ENCODE measurements at places on chromosomes 4 and X.
A peak's percentile ranks its signal among the peaks of the same experiment; 100 is the strongest.

- peak; percentile 69 for DNase-seq
These were observed 908 bp upstream of the TLR6 start for GRCh38 chr4:38857354-38858096.

DNA sequence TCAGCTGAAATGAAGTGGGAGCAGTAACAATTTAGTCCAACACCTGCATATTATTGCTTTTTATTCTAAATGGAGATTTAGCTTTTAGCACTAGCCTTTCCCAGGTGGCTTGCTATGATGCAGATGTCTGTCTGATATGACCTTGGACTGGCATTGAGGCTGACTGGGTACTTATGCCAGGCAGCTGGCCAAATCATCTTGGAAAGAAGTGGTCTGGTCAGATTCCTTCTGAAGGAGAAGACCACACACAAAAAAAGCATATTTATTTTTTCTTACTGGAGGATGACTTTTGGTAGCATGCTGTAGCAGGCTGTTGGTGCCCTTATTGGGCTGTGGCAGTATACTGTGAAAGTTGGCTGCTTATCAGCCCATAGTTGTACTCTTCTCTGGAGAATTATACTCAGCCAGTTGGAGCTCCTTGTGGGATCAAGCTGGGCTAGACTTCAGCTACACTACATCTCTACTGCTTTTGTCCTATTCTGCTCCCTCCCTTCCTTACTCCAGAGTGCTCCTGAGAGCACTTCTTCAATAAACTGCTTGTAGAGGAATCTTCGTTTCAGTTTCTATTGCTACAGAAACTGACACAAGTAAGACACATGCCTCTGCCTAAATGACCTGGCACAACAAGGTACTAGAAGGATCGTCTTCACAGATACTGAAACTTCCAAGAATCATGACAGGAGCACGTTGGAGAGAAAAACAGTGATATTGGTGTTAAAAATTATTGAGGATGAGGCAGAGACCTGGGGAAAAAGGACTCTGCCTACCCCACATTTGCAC, 196.8 kb upstream of the RPS6KA3 start:
- DNase-seq: no peak

- no peak for DNase-seq
These were observed 24.1 kb downstream of the PIN4 start for GRCh38 chrX:72205706-72206105.

DNA sequence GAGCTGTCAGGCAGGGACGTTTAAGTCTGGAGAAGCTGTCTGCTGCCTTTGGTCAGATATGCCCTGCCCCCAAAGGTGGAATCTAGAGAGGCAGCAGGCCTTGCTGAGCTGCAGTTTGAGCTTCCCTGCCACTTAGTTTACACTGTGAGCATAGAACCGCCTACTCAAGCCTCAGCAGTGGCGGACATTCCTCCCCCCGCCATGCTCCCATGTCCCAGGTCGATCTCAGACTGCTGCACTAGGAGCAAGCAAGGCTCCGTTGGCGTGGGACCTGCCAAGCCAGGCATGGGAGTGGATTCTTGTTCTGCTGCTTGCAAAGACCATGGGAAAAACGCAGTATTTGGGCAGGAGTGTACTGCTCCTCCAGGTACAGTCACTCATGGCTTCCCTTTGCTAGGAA, 24.3 kb downstream of the PLK4 start:
- DNase-seq: no peak

DNA sequence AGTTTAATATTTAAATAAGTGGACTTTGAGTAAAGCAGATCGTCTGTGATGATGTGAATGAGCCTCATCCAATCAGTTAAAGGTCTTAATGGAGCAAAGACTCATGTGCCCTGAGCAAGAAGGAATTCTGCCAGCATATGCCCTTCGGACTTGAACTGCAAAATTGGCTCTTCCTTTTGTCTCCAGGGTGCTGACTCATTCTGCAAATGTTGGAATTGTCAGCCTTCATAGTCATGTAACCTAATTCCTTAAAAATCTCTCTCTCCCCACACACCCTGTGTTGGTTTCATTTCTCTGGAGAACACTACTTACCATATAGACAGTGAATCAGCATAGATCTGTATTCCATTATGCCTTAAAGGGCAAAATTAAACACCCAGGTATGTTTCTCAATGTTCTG, 609.8 kb upstream of the GALNTL6 start:
- DNase-seq: no peak

DNA sequence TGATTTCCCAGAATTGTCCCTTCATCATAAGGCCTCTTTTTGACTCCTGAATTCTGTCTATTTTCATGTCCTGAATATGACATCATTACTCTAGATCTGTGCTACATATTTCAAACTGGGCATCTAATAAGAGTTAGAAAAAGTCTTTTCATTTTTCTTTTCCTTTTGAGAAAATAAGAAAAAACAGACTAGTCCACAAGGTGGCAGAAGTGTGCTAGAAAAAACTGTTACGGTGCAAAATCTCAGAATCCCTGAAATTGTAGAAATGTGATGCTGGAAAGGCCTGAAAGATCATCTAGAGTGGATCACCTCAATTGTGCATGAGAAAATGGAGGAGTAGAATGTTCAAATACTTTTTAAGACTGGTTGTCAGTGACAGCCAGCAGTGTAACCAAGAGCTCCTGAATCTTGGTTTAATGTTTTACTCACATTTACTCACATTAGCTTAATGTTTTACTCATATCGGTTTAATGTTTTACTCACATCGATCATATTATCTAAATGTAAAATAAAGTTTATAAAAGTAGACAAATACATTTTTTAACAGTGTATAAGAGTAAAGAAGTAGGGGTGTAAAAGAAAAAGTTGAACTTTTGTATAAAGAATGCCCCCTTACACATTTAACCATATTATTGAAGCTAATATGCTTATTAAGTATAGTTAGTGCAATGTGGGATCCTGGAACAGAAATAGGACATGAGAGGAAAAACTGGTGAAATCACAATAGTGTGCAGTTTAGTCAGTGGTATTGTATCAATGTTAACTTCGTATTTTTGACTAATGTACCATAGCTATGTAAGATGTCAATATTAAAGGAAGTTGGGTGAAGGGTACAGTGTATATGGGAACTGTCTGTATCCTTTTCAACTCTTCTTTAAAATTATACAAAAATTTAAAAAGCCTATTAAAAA, 15.2 kb downstream of the ASB11 start:
- peak; percentile 26 for DNase-seq

DNA sequence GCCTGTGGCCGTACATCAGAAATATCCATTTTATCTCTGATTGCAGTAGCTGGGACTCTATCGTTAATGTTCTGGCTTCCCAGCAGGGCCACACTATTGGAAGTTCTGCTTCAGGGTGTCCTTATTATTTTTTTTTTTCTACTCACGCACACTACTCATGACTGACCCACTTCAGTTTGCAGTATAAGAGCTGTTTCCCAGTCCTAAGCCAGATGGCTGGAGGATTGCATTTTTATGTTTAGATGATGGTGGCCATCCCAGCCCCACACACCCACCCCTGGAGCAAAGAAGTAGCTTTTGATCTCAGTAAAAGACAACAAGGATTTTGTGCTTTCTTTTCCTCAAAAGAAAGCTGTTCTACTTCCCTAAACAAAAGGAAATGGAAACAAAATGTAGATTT, 557.0 kb upstream of the GALNTL6 start:
- no peak for DNase-seq
